A673 (cell line): ENCODE measurements at places on chromosomes 7 and 10. TPM values are rescaled to one million over a fixed set of nuclear protein-coding genes. Genes with fewer than 3 reads are reported as not detected.

Gene BCAP29
- 30.3 and 32.0 TPM in 2 replicates for total RNA-seq

Gene UCN3
- total RNA-seq, result not detected in 2 replicates

Gene CCDC146
- total RNA-seq, result 1.1 and 2.2 TPM in 2 replicates

Gene CH25H
- 0.42 and 0.56 TPM in 2 replicates for total RNA-seq

Gene C10orf62
- total RNA-seq, result not detected in 2 replicates

Gene SPDYE6
- total RNA-seq, result not detected in 2 replicates

Gene RBP4
- total RNA-seq, result not detected in 2 replicates

Gene CYP2E1
- total RNA-seq, result 0.49 and 0.74 TPM in 2 replicates

Gene PNLIPRP1
- total RNA-seq, result not detected in 2 replicates

Gene ELFN1
- total RNA-seq, result 0.09 TPM in 1 of 2 replicates, not detected in the other

Gene GJD4
- not detected in 2 replicates for total RNA-seq

DNA sequence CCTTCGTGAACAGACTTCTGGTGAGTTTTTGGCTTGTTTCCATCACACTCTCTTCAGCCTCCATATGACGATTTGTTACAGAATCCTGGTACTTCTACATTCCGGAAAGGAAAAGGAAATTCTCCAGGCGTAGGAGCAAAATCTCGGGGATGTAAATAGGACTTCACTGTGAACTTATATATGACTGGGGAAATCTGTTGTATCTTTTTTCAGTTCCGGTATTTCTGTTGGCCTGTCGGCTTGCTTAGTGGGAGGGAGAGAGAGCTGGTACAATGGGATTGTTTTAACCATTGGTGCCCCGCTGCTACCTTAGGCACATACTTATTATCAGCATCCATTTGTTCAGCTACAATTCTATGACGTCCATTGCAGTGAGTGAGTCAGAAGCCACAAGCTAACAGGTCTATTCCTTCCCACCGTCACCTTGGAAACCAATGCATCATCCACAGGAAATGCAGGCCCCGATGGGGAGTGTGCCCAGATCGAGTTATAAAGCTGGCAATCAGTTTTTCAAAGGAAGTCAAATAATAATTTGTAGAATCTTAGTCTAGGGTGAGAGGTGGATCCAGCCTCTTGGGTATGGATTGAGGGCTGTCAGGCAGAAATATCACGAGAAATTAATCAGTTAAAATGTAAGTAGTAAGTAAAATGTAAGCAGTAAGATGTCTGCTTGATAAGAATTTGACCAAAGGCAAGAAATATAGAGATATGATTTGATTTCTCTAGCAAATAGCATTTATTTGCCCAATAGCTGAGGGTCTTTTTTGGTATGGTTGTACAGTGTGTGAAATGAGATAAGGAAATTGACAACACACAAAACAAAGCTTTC lies 92.0 kb upstream of the MKLN1 start:
- peak; percentile 56 for DNase-seq

- no peak for DNase-seq
Measured at GRCh38 chr7:44918029-44918428, 32.7 kb upstream of the PURB start.

DNA sequence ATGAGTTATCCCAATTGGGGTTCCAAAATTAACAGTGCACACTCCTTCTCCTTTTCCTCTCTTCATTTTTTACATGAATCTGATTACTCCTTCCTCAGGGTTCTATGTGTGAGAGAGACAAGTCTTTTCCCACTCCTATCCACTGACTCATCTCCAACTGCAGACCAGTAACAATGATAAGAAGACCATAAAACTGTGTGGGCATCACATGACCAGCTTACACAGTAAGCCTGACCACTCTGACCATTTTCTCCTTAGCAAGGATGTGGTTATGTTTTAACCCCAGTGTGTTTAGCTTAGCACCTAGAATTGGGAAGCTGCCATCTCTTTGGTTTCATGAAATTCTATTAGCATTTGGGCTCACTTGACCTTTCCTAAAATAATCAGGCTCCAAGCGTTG lies 145.0 kb upstream of the CALCR start:
- no peak for DNase-seq

GRCh38 chr7:123537026-123537642 lies 2.7 kb upstream of the IQUB start:
- DNase-seq, result peak; percentile 50

DNA sequence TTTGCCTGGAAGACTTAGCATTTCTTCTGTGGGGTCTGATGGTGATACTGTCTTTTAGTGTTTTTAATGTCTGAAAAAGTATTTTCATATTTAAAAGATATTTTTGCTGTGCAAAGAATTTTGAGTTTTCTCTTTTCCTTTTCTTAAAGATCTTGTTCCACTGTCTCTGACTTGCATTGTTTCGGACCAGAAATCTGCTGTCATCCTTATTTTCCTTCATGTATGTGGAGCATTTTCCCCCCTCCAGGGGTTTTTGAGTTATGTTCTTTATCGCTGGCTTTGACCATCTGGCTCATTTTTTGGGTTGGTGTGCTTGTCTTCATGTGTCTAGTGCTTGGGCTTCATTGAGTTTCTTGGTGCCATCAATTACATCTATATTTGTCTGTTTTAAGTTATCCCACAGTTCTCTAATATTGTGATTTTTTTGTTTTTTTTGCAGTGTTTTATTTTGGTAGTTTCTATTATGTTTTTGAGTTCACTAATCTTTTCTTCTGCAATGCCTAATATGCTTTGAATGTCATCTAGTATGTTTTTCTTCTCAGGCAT lies 119.9 kb downstream of the MGMT start:
- peak; percentile 18 for DNase-seq

- no peak for DNase-seq
Measured at GRCh38 chr7:4399596-4399995, 282.5 kb upstream of the FOXK1 start.

DNA sequence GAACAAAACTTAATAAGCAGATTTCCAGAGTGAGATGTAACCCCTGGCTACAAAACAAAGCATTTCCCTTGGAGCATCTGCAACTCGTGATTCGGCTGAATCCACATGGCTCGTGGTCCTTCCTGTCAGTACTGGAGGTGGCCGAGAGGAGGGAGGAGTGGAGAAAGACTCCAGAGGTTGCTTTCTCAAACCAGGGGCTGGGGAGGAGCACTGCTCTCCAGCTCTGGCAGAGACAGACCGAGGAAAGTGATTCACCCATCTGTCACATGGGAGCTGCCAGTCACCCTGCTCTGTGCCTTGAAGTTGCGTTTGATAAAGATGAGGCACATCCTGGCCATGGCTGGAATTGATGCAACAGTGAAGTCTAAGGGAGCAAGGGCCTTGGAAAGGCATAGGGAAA lies 72.7 kb downstream of the COL13A1 start:
- DNase-seq, result no peak

DNA sequence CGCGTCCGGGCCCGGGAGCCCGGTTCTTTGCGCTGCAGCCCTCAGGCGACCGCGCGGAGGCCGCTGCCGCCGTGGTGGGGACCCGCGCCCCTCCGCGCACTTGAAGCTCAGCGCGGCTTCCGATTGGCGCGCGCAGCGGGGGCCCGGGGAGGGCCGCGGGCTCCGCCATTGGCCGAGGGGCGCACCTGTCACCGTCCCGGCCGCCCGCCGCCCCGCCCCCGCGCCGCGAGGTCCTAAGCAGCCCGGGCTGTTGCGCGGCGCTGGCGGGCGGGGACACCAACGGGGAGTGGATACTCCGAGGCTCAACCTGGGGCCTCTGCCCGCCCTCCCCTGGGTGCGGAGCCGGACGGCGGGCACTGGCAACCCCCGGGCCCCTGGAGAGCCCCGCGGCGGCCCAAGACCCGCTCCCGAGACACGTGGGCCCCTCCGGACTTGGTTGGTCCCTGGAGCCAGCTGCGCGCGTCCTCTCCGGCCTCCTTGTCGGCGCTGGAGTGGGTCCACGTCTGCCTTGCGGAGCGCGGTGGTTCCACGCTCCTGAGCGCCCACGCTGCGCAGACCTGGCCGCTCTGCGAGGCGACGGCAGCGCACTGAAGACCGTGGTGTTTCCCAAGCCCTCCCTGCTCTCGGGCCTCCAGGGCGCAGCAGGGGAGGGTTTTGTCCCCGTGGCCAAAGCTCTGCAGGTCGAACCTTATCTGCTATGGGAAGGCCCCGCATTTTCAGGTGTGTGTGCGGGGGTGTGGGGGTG lies at the start of gene MNX1:
Gene MNX1, minus strand, starts transcription at position 76 of the 745 bp plus-strand sequence. CDS start 313 bp downstream, outside the sequence.
- DNase-seq, result peak; percentile 72

GRCh38 chr10:101221549-101221948 lies 7.7 kb downstream of the LBX1 start:
- no peak for DNase-seq

GRCh38 chr10:33129996-33130386 lies 172.0 kb upstream of the ITGB1 start:
- DNase-seq, result no peak

- DNase-seq, result no peak
Measured at GRCh38 chr7:30727061-30727945, 24.6 kb upstream of the INMT start.

- peak; percentile 35 for DNase-seq
Measured at GRCh38 chr10:35633006-35633980, 8.8 kb downstream of the FZD8 start.

DNA sequence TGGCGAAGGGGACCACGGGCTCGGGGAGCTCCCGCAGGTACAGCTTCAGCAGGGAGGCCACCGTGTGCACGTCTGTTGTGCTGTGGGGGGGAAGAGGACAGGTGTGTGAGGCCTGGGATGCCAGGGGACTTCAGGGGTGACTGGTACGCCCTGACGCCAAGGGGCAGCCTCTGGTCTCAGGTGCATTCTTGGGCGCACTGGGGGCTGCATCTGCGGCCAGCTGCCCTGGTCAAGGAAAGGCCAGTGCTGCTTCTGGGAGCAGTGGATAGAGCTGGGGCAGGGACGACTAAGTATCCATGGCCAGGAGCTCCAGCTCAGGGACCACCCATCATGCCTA lies 148.5 kb downstream of the MAPK8 start:
- DNase-seq, result no peak

DNA sequence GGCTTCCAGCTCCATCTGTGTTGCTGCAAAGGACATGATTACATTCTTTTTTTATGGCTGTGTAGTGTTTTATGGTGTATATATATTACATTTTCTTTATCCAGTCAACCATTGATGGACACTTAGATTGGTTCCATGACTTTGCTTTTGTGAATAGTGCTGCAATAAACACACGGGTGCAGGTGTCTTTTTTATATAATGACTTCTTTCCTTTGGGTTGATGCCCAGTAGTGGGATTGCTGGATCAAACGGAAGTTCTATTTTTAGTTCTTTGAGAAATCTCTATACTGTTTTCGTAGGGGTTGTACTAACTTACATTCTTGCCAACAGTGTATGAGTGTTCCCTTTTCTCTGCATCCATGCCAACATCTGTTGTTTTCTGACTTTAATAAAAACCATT lies 189.7 kb downstream of the ACTR3B start:
- no peak for DNase-seq

DNA sequence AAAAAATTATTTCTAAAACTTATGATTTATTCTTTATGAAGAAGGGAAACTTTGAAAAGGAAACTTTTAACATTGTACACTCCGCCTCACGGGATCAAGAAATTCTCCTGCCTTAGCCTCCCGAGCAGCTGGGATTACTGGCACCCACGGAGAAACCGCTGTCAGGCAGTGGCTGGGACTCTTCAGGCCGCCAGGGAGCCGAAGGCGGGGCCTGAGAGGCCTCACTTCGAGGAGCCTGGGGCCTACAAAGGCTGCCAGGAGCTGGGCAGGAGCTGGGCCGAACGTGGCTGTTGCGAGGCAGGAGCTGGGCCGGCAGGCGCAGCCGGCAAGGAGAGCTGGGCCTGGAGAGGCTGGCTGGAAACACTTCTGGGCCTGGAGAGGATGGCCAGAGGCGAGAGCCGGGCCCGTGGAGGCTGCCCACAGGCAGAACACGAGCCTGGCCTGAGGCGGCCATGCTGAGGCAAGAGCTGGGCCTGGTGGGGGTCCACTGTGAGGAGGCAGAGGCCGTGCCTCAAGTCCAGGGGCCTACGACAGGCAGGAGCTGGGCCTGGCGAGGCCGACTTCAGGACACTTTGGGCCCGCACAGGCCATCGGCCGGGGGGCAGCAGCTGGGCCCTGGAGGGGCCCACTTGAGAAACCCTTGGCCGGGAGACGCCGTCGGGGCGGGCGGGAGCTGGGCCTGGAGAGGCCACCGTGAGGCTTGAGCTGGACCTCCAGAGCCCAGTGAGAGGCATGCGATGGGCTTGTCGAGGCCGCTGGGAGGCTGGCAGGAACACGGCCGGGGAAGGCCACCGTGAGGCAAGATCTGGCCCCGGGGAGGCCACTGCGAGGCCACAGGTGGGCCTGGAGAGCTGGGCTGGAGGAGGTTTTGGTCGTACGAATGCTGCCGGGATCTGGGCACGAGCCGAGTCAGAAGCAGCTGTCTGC lies 23.7 kb downstream of the MDH2 start:
- peak; percentile 59 for DNase-seq

DNA sequence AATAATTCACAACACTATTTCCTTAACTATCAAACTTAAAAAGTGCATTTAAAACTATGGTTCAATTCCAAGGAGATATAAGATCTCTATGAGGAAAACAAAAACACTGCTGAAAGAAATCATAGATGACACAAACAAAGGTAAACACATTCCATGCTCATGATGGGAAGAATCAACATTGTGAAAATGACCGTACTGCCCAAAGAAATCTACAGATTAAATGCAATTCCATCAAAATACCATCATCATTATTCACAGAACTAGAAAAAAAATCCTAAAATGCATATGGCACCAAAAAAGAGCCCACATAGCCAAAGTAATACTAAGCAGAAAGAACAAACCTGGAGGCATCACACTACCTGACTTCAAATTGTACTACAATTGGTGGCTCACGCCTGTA lies 159.9 kb upstream of the EEPD1 start:
- DNase-seq, result no peak

DNA sequence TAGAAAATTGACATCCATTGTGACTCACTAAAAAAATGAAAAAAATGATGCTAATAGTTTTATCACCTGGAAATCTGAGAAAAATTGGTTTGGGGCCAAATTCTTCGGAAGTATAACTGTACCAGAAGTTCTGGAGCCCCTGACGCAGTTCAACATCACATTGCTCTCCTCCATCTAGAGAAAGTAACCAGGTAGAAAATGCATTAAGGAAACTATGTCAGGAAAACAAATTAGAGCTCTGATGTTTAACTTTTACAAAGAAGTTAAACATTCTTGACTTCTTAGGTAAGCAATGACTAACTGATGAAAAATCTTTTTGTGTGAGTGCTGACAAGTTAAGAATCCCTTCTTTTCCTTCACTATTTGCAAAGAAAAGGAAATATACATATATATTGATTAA lies 61.1 kb upstream of the TMEM196 start:
- no peak for DNase-seq

DNA sequence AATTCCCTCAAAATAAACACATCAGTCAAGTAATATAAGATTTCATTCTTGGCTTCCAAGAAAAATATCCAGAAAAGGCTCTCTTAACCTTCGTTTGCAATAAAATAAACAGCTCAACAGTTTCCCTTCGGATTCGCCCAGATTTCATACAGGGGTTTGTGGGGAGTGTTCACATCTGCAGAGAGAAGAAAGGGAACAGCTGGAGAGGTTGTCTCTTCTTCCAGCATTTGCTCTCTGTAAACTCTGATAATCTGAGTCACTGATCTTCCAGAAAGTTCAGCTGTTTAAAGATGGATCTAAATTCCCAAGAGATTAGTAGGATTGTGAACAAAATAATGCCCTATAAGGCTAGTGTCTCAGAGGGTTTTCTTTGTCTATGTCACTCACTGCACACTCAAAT lies 277.9 kb downstream of the HPSE2 start:
- no peak for DNase-seq
